Activated CD8-positive, alpha-beta T cell treated with anti-CD3 and anti-CD28 coated beads for 36 hours (primary cell): ENCODE measurements at places on chromosomes 12 and 14. TPM values are rescaled to one million over a fixed set of nuclear protein-coding genes. Genes with fewer than 3 reads are reported as not detected.

Gene POTEG
- total RNA-seq, result not detected

Gene COL2A1
- 0.34 TPM for total RNA-seq

DNA sequence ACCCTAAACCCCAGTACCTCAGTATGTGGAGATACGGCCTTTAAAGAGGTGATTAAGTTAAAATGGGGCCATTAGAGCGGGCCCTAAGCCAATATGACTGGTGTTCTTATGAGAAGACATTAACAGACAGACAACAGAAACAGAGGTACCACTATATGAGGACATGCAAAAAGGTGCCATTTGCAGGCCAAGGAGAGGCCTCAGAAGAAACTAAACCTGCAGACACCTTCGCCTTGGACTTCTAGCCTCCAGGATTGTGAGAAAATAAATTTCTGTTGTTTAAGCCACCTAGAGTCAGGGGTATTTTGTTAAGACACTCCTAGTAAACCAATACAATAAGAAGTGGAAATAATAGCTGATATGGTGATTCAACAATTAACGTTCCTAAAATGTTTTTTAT, 32.6 kb downstream of the PTPRB start:
- DNase-seq, result no peak

DNA sequence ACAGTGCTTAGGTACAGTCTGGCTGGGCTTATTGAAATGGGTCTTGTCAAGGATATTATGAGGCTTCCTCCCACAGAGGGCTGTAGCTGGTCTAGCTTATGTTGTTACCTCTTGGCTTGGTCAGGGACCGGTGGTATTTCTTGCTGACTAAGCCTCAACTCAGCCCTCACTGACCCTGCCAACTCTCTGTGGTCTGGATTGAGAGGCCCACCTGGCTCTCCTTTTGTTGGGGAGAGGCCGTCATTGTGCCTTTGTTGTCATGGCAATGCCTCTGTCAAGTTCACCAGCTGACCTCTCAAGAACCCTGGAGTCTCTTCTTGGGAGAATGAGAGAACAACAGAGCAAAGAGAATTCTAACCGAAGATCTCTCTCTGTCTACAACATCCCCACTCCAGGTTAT, 245.6 kb upstream of the NPAS3 start:
- no peak for DNase-seq

GRCh38 chr12:27711317-27711682, 668 bp downstream of the MRPS35 start:
- DNase-seq, result peak; percentile 37
